ENCODE measurements at places on chromosomes 4 and X. TPM values are rescaled to one million over a fixed set of nuclear protein-coding genes. Genes with fewer than 3 reads are reported as not detected.

HTRA3 gene
- 64.2 TPM for total RNA-seq

GAGE12H gene
- total RNA-seq, result not detected

PDGFRA gene
- total RNA-seq, result 146 TPM

ARSJ gene
- 28.2 TPM for total RNA-seq

DNA sequence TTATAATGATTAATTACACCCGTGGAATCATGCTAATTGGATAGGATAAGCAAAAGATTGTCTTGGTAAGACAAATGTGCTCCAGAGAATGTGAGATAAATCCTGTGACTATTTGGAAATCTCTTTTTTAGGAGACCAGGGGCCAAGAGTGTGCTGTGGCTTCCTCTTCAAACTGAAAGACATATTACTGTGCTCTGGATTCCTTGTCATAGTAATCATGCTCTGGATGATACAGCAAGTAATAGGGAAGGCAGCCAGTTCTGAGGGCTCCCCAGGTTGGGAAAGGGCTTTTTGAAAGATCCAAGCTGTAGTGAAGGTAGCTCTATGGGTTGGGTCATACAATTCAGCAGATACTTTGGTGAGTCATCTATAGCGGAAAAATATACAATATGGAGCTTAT is 600.5 kb downstream of the PCDH18 start:
- no peak overlapping the region for H3K27ac ChIP-seq
- no peaks in the 10 kb centered on the region for H3K27me3 ChIP-seq
- H3K4me3 ChIP-seq, result no peak overlapping the region

GRCh38 chrX:1330605-1331004 is 6.0 kb upstream of the IL3RA start:
- no peaks in the 10 kb centered on the region for H3K4me1 ChIP-seq
- no peaks in the 10 kb centered on the region for H3K36me3 ChIP-seq
- H3K27me3 ChIP-seq, result peaks cover 36% of the 10 kb centered on the region
- H3K27ac ChIP-seq, result no peak overlapping the region
- ATAC-seq, result no peak

GRCh38 chrX:46912603-46913491 is 626 bp downstream of the JADE3 start:
- no peaks in the 10 kb centered on the region for H3K27me3 ChIP-seq
- peak overlapping the region; percentile 81 for H3K4me3 ChIP-seq
- peak overlapping the region; percentile 79 for H3K27ac ChIP-seq
- peak; percentile 46 for ATAC-seq

DNA sequence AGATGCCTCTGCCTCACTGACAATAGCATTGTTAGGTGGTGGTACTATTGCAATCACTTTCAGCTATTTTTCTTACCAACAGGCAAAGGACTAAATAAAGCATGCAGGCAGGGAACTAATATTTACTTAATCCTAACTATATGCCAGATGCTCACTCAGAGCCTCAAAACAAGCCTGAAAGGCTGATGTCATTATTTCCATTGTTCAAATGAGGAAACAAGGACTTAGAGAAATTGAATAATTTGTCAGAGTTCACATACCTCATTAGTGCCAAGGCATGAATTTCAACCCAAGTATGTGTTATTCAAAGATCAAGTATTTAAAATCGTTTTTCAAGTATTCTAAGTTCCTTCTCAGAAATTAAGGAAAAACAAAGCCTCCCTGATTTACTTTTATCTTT is 374.9 kb upstream of the TECRL start:
- H3K4me1 ChIP-seq, result no peaks in the 10 kb centered on the region
- no peaks in the 10 kb centered on the region for H3K36me3 ChIP-seq
- no peak for ATAC-seq
- no peak overlapping the region for H3K27ac ChIP-seq
- H3K27me3 ChIP-seq, result no peaks in the 10 kb centered on the region
- no peak overlapping the region for H3K4me3 ChIP-seq

DNA sequence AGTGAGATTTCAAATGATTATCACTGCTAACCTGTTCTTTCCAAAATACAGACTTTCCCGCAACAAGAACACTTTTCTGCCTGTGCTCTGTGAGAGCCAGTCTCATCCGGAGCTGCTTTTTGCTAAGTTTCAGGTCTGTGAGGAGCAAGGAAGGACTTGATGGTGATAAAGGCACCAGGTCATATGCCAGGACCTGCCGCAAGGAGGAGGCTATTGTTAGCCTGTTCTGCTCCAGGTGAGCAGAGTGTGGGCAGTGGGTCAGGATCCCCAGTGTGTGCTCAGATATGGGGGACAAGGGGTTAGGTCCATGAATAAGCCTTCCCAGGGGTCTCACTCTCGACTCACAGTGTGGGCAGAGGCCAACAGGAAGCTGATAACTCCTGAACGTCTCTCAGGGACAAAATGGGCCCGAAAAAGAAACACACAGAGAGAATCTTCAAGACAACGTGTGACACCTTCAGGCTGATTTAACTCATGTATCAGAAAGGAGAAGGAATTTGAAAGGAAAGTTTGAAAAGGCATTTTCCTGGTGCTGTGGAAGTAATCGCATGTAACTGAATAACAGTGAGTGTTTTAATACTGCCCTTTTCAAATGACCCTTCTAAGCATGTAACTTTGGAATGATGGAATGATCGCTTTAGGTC is 57.7 kb upstream of the PDLIM3 start:
- no peaks in the 10 kb centered on the region for H3K27me3 ChIP-seq
- peak overlapping the region; percentile 81 for H3K27ac ChIP-seq
- ATAC-seq, result peak; percentile 20
- H3K4me1 ChIP-seq, result peaks cover 20% of the 10 kb centered on the region

GRCh38 chrX:44913656-44914531 is 40.9 kb downstream of the KDM6A start:
- no peak overlapping the region for H3K27ac ChIP-seq
- peaks cover 3% of the 10 kb centered on the region for H3K4me1 ChIP-seq
- ATAC-seq, result no peak
- no peak overlapping the region for H3K4me3 ChIP-seq

DNA sequence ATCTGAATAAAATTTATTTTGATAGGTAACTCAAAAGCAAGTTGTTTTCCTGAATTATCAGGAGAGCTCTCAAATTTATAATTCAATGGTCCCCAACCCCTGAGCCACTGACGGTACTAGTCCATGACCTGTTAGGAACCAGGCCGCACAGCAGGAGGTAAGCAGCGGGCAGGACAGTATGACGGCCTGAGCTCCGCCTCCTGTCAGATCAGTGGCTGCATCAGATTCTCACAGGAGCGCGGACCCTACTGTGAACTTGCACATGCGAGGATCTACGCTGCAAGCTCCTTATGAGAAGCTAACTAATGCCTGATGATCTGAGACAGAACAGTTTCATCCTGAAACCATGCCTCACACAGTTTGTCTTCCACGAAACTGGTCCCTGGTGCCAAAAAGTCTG is 37.9 kb upstream of the SEC24B start:
- no peak for ATAC-seq
- H3K4me1 ChIP-seq, result no peaks in the 10 kb centered on the region
- no peaks in the 10 kb centered on the region for H3K36me3 ChIP-seq
- H3K4me3 ChIP-seq, result no peak overlapping the region

GRCh38 chr4:825971-826330 is at the start of gene CPLX1:
TSS of gene CPLX1 (minus strand) at chr4:826129. CDS start at chr4:824522, 1,607 bp downstream.
- H3K4me3 ChIP-seq, result peak within 1 kb of the TSS; percentile 8
- H3K27ac ChIP-seq, result no peak within 1 kb of the TSS
- no peak for ATAC-seq
- H3K36me3 ChIP-seq, result no peaks in the 10 kb centered on the region
- H3K4me1 ChIP-seq, result no peaks in the 10 kb centered on the region

DNA sequence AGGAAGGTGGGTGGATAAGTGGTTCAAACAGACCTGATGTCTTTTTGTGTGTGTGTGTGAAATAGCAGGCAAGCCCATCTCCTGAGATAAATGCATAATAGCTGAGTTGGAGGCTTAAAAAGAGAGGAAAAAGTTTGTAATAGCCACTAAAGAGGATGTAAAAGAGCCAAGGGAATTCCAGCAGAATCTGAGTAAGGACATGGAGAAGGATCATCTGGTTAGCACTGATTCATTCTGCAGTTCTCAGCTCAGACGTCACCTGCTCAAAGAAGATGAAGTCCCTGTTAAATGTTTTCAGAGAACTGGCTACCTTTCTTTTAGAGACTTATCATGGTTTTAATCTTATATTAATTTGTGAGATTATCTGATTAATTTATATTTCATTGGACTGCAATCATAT is 21.0 kb upstream of the IL13RA2 start:
- no peaks in the 10 kb centered on the region for H3K4me1 ChIP-seq
- no peaks in the 10 kb centered on the region for H3K36me3 ChIP-seq
